ENCODE measurements at places on chromosomes 5 and 9.

GRCh38 chr9:105694190-105694847 is at the start of gene TMEM38B:
TMEM38B (plus strand) TSS chr9:105694541; CDS start chr9:105694661, 120 bp downstream.
- peak; percentile 87 for DNase-seq

GRCh38 chr9:84756731-84757130 is 87.2 kb downstream of the NTRK2 start:
- no peak for DNase-seq

DNA sequence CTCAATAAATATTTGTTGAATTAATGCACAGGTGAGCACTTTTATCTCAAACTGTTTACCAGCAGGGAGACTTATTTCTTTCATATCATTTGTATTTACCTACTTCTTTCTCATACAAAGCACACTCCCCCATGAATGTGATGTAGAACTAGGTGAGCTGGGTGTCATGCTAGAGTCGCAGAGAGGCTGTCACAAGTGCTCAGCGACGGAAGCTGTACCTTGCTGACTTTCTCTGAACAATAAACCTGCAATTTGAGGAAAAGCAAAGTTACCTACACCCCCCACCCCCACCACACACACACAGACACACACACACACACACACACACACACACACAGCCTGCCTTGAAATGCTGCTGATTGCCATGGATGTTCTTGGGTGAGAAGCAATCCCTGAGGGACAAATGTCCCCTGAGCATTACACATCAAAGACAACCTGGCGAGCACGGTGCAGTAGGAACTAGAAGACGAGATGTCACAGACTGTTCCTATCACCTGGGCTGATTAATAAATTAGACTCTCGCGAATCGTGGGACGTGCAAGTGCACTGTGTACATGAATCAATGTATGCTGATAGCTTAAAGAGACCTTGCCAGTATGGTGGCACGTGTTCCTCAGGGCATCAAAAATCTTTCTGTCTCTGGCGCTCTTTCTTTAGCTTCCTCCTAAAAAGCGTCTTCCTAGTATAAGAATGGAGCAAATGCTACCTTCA is 66.1 kb downstream of the BRINP1 start:
- DNase-seq, result no peak

GRCh38 chr5:33223563-33224284 is 217.0 kb upstream of the TARS1 start:
- no peak for DNase-seq

- no peak for DNase-seq
Observed at GRCh38 chr9:22913026-22913425, 466.4 kb downstream of the DMRTA1 start.

GRCh38 chr9:95185956-95186355 is 131.6 kb downstream of the FANCC start:
- no peak for DNase-seq

GRCh38 chr5:98524773-98525172 is 248.7 kb upstream of the RGMB start:
- DNase-seq, result no peak

DNA sequence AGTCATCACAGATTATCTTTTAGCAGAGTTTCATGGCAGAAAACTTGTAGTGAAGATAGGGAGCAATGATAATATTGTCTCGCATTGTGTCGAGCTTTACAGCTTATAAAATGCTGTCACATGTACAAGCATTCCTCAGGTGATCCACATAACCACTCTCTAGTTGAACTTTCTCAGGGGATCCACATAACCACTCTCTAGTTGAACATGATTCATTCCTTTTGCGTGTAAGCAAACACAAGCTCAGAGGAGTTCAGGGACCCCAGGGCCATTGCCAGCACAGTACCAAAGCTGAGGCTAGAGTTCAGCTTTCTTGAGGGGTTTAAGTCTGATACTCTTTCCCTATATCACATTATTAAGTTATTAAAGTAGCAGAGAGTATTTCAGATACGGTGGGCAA is 86.7 kb downstream of the CDH6 start:
- no peak for DNase-seq

DNA sequence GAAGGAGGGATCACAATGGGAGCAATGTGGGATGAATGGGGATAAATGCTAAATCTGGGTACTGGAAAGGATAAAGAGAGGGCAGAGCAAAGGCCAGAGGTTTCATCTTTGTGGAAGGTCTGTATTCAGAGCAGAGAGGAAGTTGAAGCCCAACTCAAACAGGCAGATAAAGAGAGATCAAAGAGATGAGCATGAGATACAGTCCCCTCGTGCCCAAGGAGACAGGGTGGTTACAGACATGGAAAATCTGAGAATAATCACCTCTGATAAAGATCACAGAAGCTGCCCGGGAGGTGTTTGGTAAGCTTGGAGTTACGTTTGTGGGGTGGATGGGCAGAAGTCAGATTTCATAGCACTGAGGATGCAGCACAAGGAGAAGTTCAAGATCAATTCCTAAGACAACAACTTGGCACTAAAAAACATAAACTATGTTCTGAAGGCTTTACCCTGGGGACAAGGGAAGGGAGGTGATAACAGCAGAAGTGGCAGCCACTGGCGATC is 459 bp upstream of the ERAP2 start:
- DNase-seq, result no peak

Data from stimulated activated effector memory CD8-positive, alpha-beta T cell treated with anti-CD3 and anti-CD28 coated beads, Interleukin-12 subunit alpha, Interleukin-12 subunit beta, amount 100 ng/mL, for 72 hours (primary cell).